ENCODE measurements at places on chromosomes 7 and 10.

GRCh38 chr7:47338026-47338425 is 243.9 kb downstream of the TNS3 start:
- DNase-seq = no peak

- DNase-seq = peak; percentile 28
Observed at GRCh38 chr7:45574669-45575500, 717 bp downstream of the ADCY1 start.

GRCh38 chr7:151013733-151014497 is 10.4 kb downstream of the ATG9B start:
- no peak for DNase-seq

GRCh38 chr10:86389441-86390193 is 23.0 kb upstream of the GRID1 start:
- DNase-seq = no peak

GRCh38 chr10:15238555-15239335 is 70.3 kb upstream of the NMT2 start:
- no peak for DNase-seq

GRCh38 chr10:23081221-23081750 is 14.1 kb upstream of the MSRB2 start:
- no peak for DNase-seq

GRCh38 chr7:106609416-106609815 is 51.5 kb downstream of the CCDC71L start:
- no peak for DNase-seq

Measured in Caco-2 (cell line).